ENCODE measurements at places on chromosomes 6 and 20.
A peak's percentile ranks its signal among the peaks of the same experiment; 100 is the strongest.

DNA sequence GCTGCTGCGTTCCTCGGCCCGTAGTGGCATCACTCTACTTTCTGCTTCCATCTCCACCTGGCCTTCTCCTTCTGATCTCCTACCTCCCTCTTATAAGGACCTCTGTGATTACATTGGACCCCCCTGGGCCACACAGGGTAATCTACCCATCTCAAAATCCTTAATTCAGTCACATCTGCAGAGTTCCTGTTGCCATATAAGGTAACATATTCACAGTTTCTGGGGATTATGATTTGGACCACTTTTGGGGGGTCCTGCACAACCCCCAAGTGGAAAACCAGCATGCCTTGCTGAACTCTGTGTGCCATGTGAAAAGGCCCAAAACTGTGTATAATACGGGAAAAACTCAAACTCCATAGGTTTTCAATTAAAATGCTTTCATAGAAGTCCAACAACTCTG, 51.1 kb downstream of the LY86 start:
- DNase-seq, result no peak

DNA sequence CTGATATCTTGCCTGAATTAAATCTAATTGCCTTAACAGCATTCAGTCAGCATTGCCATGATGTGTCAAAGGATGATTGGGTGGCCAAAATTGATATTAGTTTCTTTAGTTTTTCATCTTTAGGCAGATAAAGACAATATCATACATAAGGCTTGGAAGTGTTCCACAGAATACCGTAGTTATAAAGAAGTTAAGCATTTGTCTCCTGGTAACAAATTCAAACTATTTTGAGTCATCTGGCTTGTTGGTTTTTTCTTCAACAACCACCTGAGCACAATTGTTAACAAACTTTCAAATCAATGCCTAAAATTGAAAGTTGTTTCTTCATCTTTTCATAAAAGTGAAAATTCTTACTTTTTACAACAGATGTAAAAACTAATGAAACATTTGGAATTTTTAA, 47.5 kb upstream of the ADGRF5 start:
- no peak for DNase-seq

GRCh38 chr20:11278461-11278860, 604.7 kb upstream of the JAG1 start:
- no peak for DNase-seq

DNA sequence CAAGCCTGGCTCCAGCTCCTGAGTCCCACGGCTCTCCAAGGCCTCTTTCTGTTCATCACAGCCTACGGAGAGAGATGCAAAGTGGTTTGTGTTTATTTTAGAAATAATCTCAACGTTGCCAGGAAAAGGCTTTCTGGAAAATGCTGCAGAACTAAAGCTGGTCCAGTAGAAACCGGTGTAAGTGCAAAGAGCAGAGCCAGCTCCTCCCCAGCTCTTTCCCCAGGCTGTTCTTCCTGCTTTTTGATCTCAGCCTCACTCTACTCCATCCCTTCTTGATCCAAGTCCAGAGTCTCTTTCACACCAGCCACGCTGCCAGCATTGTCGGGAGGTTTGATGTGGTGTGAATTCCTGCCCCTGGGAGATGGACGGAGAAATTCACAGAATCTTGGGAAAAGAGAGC, 69.8 kb downstream of the TMEM170B start:
- DNase-seq, result peak; percentile 36

GRCh38 chr6:166169549-166170421, 2.1 kb upstream of the TBXT start:
- no peak for DNase-seq

- DNase-seq, result no peak
These were observed 82.1 kb downstream of the DLL1 start for GRCh38 chr6:170208651-170209353.

- DNase-seq, result no peak
These were observed 646 bp downstream of the HEY2 start for GRCh38 chr6:125749865-125750691.

- no peak for DNase-seq
These were observed 43.2 kb upstream of the DDR1 start for GRCh38 chr6:30840935-30841643.

DNA sequence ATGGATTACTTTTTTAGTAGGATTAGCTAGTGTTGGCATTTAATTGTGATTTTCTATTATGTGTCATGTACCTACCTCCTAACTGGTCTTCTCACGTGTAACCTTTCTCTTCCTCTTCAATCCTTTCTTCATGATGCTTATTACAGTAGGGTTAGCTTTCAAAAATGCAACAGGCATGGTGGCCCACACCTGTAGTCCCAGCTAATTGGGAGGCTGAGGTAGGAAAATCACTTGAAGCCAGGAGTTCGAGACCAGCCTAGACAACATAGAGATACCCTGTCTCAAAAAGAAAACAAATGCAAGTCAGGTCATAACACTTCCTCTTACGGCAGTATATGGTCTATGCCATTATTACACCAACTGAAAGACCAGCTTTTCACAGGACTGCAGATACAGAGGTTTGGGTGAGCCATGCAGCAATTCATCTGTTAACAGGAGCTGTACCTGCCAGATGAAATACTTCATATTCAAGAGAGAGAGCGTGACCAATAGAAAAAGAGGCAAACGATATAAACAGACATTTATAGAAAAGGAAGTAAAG, 195.0 kb downstream of the TMEM242 start:
- DNase-seq, result no peak

DNA sequence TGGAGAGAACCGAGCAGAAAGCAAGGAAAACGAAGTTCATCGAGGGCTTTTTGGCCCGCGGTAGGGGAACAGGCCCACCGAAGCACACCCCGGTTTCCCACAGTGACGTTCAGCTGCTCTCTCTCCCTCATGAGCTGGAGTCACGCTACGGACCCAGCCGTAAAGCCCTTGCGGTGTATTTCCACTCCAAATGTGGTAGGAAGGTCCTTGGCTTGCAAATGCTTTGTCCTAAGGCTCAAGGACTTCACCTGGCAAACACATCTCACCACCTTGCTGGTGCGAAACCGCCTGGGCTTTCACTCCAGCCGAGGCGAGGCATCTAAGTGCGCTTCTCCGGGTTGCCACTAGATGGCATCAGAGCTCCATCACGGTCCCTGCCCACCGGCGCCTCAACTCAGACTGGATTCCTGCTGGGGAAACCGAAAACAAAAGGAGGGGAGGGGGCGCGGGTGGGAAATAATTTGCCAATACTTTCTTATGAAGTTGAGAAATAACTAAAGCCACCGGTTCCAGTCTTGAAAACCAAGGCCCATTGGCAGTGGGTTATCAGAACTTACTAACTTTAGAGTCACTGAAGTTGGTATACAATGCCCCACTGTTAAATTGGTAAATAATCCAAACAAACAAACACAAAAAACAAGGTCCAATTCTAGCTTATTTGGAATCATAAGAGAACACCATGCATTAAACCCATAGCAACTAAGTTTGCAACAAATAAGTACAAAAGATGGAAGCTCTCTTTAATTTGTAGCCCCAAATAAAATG, 13.4 kb upstream of the FOXC1 start:
- no peak for DNase-seq

GRCh38 chr6:104381907-104382306, 477.8 kb downstream of the HACE1 start:
- DNase-seq, result no peak

DNA sequence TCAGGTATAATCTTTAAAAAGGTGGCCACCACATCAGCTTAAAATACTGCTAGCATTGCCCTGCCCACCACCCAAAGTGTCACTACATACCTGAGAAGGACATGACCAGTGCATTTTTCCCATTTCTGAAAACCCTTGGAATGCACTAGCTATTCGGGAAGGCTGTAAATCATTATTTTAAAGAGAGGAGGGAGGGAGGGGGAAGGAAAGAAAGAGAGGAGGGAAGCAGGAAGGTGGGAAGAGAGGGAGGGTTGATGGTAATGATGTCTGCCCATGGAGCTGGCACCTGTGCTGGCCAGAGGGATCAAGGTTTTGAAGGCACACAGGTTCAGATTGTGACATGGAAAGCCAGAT, 32.4 kb downstream of the VAPB start:
- DNase-seq, result no peak

DNA sequence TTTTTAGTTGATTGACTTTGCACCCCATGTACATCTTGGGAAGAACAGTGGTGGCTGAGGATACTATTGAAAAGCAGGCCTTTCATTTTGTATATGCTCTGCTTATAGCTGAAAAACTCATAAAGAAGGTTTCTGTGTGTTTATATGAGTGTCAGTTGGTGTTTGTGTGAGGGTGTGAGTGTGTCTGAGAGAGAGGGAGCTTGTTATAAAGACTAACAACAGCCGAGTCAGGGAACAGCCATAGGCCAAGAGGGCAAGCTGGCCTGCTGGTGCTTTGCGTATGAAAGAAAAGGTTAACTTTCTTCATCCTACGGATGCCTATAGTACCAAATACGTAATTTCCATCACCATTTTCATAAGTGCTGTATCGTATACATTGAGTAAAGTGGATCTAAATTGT, 88.3 kb downstream of the MTHFD1L start:
- DNase-seq, result no peak

- no peak for DNase-seq
These were observed 143.7 kb downstream of the ZDHHC14 start for GRCh38 chr6:157524735-157525134.

- no peak for DNase-seq
These were observed 279.6 kb downstream of the NRN1 start for GRCh38 chr6:5726976-5727718.

DNA sequence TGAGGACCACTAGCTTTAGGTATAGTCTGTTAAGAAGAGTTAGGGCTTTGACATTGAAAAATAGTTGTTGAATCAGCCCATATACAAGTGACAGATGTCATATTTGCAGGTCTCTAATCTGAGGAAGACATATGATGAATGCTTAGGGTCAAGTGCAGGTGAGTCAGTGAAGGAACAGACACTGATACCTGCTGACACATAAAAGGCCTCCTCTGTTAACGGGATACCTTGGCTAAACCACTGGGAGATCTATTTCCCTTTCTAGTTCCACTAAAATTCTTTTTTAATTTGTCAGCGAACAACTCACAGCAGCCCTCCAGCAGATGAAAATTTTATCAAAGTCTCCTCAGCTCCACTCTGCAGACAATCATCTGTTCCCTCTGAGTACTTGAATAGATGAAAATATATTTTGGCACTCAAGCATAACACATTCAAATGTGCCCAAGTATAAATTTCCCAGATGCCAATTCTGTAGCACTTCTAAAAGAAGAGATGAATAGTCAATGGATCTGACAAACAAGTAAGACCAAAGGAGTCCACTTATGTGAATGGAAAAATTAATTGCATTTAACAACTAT, 154.0 kb downstream of the KIF16B start:
- DNase-seq, result no peak

DNA sequence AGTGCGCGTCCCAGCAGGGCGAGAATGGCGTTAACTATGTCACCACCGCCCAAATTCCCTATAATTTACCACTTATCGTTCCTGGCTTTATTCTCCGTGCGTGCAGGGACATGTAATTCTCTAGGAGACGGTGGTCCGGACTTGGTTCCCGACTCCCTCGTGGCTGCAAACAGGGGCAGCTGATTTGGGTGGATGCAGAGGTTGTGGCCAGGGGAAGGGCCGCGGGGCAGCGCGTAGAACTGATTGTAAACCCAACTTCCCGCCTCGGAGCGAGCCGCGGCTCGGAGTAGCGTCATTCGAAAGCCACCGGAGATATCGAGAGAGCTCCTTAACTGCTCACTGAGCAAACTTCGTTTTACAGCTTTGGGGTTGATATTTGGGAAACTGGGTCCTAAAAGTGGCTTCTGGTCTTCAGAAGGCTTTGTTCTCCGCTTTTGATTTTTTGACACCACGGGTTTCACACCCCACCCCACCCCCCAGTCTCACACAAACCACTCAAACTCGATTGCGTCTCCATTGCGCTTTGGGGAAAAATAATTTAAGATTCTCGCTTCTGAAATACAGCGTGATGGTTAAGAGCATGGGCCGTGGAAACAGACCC, 17.5 kb upstream of the ZSCAN9 start:
- no peak for DNase-seq

- DNase-seq, result no peak
These were observed at the start of gene ZNF311 for GRCh38 chr6:29005183-29005885. TSS of gene ZNF311 (minus strand) at chr6:29005315. CDS start at chr6:29003954, 1,361 bp downstream.

DNA sequence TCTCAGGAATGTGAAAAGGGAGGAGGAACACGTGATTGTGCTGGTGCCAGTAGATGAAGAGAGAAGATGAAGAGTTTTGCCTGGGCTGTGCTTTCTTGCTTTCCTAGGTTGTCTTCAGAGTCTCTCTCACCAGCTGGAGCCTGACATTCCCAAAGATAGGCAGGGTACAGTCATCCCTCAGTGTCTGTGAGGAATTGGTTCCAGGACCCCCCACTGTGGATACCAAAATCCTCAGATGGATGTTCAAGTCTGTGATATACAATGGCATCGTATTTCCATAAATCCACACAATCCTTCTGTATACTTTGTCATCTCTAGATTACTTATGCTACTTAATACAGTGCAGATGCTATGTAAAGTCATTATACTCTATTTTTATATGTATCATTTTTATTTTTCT, 113.5 kb downstream of the SAMD5 start:
- DNase-seq, result no peak
